ENCODE measurements at places on chromosomes 13 and 19.

GRCh38 chr19:3094601-3095440 lies 659 bp downstream of the GNA11 start:
- no peak for DNase-seq

GRCh38 chr13:50126263-50126992 lies 111.2 kb downstream of the KCNRG start:
- DNase-seq: peak; percentile 26

- DNase-seq: no peak
Observed at GRCh38 chr19:44883922-44884321, 7.1 kb upstream of the TOMM40 start.

- no peak for DNase-seq
Observed at GRCh38 chr19:45643927-45644771, 5.0 kb upstream of the EML2 start.

GRCh38 chr13:40987606-40988280 lies 31.4 kb downstream of the ELF1 start:
- DNase-seq: no peak

- DNase-seq: no peak
Observed at GRCh38 chr13:113413178-113413897, 40.0 kb downstream of the ADPRHL1 start.

GRCh38 chr13:91145571-91146205 lies 201.8 kb upstream of the MIR17HG start:
- DNase-seq: no peak

DNA sequence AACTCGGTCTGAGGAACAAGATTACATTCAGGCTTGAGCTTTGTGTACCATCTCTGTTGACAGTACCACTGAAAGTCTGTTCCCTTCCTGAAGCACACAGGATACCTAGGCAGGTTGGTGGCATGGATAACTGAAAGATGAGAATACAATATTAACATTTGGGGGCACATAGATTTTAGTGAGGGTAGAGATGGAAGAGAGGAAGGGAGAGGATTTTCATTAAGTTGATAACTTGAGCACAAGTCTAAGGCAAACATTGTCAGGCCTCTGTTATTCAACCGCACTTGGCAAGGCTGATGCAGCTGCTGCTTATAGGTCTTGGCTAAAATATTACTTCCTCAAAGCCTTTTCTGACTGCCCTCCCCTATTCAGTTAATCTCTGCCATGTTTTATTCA lies 10.9 kb downstream of the MIR17HG start:
- DNase-seq: no peak

GRCh38 chr19:40739871-40740703 lies 10.2 kb downstream of the ACTMAP start:
- no peak for DNase-seq

DNA sequence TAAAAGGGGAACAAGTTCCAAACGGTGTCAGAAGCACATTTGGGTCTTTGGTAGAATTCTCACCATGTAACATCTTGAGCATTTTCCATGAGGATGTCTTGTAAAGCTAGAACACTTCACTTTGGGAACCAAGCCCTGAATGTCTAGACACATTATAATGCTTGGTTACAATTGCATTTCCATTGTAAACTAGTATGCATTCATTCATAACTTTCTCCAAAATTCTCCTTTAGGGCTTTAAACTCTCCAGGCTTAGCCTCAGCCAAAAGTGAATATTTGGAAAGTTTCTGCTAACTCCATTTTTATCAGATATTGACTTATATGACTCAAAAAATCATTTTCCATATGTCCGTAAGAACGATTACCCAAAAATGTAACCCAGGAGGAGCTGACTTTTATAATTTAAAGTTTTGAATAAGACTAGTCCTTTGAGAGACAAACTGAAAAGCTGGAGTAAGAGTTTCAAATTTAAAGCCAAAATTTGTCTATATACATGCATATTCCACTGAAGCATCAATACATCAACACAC lies 1170.4 kb downstream of the EFNB2 start:
- no peak for DNase-seq

GRCh38 chr13:78121459-78122348 lies 203.1 kb upstream of the EDNRB start:
- DNase-seq: peak; percentile 10

GRCh38 chr13:44140888-44141724 lies 232.5 kb upstream of the SERP2 start:
- no peak for DNase-seq

DNA sequence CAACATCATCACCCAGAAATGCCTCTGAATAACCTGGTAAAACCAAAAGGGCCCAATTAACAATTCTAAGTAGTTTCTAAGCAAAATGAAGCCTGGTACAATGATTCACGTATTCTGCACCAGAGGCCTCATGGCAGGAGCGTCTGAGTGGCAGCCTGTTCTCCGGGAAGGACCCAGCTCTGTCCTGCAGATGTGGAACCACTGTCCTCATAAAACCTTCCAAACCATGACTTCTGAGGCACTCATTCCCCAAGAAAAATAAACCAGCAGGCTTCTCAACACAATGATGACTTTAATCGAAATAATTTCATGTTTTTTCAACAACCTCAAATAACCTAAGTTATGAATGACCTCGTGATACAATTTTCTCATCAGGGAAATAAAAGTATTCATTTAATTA lies 89.9 kb downstream of the STK24 start:
- no peak for DNase-seq

GRCh38 chr13:112074139-112074865 lies 7.4 kb downstream of the SOX1 start:
- DNase-seq: no peak

DNA sequence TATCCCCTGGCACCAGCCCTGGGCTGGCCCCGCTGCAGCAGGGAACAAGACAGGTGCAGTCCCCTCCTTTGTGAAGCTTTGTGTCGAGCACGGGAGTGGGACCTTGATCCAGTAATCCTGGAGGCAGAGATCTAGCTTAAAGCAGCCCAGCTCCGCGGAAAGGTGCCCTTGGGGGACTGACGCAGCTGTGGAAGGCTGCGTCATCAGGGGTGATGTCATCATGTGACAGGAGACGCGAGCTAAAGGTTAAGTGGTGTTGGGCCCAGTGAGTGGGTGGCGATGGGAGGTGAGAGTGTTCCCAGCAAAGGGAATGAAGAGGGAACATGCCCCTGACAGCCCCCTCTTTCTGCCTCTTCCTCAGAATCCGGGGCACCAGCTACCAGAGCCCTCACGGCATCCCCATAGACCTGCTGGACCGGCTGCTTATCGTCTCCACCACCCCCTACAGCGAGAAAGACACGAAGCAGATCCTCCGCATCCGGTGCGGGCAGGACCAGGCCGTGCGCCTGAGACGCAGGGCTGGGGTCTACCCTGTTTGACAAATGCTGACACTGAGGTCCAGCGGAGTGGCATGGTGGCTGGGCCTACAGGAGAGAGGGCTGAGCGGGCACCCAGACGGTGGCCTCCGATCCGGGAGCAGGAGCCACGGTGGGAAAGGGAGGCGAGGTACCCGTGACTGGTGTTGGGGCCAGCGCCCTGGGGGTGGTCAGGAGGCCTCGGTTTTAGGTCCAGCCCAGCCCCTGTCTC lies 2.6 kb downstream of the LHB start:
- no peak for DNase-seq

DNA sequence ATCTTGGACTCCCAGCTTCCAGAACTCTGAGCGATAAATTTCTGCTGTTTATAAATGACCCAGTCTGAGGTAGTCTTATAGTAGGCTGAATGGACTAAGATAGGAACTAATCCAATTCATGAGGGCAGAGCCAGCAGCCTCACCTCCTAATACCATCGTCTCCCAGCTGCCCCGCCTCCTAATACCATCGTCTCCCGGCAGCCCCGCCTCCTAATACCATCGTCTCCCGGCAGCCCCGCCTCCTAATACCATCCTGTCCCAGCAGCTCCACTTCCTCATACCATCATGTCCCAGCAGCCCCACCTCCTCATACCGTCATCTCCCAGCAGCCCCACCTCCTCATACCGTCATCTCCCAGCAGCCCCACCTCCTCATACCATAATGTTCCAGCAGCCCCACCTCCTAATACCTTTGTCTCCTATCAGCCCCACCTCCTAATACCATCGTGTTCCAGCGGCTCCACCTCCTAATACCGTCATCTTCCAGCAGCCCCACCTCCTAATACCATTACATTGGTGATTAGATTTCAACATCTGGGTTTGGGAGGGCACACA lies 2.4 kb upstream of the ARGLU1 start:
- peak; percentile 52 for DNase-seq

DNA sequence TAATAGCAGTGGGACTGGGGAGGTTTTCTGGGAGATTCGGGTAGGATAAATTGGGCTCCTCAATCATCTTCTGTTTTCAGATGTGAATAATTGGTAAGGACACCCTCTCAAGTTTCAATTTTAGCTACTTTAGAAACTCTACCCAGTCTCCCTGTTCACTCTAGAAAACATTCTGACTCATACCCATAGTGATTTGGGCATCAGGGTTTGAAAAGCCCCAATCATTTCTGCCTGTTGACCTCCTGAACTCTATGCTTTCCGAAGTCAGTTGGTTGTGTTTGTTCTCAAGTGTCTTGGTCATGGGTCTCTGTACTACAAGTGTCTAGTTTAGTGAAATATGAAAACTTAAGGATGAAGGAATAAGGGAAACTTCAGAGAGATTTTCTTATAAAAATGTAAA lies 911.3 kb upstream of the GPC6 start:
- DNase-seq: no peak

GRCh38 chr13:23674795-23675640 lies 104.8 kb downstream of the TNFRSF19 start:
- peak; percentile 60 for DNase-seq

- no peak for DNase-seq
Observed at GRCh38 chr13:46486270-46486669, 66.7 kb upstream of the LRCH1 start.

DNA sequence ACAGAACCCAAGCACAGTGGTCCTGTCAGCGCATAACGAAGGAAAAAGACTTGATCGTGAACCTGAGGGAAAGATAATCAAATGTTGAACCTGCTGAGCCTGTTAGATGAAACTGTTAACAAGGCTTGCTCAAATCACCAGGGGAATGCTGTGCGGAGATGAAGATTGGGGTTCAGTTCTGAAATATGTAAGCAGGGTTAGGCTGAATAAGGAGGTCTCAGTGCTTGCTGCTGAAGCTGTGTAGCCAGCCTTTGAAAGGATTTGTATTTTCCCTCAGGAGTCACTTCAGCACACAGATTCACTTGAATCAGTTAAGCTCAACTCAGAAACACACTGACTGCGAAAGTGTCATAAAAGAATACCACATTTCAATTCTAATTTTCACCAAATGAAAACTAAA lies 793.5 kb downstream of the OLFM4 start:
- no peak for DNase-seq

DNA sequence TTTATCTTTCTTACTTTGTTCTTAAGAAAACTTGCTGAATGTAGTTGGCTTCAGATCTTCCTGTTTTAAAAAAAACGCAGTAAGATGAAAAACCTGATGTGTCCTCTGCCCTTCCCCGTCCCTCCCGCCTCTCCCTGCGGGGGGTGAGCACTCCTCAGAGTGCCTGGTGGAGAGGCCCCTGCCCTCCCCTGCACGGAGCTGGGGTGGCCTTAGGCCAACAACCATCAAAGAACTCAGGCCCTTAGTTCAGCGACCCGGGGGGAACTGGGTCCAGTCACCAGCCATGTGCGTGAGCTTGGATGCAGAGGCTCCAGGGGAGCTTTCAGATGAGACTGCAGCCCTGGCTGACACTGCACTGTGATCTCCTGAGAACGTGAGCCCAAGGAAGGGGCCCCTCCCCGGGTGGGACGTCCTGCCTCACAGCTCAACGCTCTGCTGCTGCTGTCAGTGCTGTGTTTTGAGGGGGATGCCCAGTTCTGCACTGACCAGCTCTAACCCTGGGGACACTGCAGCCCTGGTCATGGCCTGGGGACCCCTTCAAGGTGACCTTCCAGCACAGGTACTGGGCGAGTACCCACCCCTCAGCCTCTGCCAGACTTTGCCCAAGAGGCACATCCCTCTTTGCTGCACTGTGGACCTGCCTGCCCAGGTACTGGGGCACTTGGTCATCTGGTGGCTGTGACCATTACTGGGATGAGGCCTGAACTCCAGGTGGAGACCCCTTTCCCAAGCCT lies 42.7 kb downstream of the ANKRD10 start:
- no peak for DNase-seq

DNA sequence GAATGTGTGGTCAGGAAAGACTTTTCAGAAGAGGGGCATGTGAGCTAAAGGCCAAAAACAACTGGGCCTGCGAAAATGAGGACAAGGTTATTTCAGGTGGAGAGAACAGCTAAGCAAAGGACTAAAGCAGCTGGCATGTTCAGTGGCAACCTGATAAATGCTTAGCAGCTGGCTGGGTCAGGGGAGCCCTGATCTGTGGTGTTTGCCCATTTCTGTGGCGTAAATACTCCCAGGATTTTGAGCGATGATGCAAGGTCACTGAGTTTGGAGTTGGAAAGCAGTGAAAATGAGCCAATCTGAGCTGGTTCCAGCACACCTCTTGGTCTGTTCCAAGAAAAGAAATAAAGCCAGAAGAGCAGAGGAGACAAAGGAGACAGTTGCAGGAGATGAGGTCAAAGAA lies 704.3 kb downstream of the UQCRFS1 start:
- DNase-seq: no peak

DNA sequence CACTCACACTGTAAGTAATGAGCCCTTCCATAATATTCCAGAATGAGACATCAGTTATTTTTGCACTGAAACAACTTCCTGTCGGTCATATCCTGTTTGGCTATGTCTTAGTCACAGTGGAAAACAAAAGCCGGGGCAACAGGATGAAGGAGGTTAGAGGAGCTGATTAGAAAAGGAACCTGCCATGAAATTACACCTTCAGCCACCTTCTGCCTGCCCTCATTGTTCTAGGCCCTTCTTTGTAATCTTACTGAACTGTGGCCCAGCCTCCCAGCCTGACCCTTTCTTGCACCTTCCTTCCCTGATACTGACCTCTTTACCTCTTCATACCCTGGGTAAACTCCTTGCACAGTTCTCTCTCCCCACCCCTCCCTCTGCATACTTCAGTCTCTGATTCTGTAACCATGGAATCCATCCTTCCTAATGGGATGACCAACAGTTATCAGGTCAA lies 67.3 kb downstream of the DOCK9 start:
- peak; percentile 6 for DNase-seq

- DNase-seq: no peak
Observed at GRCh38 chr19:46533078-46533620, 37.5 kb upstream of the PNMA8B start.

DNA sequence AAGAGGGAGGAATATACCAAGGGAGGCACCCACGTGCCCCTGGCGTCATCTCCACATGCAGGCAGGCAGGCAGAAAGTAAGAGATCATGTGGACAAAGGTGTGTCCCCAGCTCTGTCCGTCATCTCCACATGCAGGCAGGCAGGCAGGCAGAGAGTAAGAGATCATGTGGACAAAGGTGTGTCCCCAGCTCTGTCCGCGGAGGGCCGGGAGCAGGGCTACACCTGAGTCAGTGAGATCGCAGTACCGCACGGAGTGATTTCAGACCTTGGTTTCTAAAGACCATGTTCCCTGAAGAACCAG lies 22.2 kb downstream of the CAPS start:
- DNase-seq: no peak

All from A549 (cell line).